BJ (cell line): ENCODE measurements at places on chromosomes 11 and 22.

GRCh38 chr22:38228326-38228872 is 26.6 kb downstream of the MAFF start:
- DNase-seq, result no peak

DNA sequence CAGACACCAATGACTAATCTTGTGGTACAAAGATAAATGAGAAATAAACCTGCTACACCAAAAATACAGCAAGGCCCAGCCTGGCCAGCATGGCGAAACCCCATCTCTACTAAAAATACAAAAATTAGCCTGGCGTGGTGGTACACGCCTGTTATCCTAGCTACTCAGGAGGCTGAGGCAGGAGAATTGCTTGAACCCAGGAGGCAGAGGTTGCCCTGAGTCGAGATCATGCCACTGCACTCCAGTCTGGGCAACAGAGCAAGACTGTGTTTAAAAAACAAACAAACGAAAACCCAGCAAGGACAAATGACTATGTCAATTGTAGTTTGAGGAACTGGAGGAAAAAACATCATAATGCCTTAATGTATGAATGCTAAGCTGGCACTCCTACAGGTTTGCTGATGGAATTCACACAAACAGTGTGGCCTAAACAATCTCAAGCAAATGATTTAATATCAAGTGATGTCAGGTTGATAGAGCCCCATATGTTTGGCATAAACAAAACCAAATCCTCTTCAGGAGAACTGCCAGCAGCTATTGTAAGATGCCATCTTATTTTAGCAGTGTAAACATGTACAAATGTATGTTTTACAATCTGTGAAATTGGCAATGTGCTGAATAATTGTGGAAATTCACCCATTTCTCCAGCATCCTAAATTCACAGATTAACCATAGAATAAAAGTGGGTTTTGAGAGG is 20.0 kb downstream of the MMP7 start:
- no peak for DNase-seq

DNA sequence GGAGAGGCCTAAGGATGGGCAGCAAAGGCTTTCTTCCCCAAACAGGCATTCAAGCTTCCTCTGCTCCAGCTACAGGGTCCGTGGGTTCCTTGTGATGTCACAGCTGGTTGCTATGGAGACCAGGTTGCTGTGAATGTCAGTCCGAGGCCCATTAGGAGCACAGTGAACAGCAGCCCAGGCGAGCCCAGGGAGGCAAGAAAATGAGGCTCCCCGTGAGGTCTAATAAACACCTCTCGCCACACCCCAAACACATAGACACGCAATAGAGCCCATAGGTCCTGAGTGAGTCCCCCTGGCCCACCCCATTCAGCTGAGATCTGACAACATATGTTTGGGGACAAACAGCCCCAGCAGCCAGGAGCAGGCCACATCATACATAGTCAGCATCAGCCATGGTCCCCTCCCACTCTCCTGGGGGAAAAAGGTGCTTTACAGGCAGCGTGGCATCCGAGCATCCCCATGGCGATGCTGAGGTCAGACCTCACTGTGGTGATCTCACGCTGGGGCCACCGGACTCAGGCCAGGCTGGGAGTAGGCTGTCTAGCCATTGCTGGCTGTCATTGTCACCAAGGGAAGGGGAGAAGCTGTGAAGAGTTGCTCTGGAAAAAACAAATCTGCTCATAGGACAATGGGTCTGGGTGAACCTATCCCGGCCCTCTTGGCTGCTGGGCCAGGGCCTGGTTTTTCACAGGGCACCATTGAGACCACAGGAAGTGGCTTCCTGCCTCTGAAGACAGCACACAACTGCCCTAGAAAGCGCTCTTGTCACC is 23.1 kb upstream of the TP53I11 start:
- DNase-seq, result no peak

DNA sequence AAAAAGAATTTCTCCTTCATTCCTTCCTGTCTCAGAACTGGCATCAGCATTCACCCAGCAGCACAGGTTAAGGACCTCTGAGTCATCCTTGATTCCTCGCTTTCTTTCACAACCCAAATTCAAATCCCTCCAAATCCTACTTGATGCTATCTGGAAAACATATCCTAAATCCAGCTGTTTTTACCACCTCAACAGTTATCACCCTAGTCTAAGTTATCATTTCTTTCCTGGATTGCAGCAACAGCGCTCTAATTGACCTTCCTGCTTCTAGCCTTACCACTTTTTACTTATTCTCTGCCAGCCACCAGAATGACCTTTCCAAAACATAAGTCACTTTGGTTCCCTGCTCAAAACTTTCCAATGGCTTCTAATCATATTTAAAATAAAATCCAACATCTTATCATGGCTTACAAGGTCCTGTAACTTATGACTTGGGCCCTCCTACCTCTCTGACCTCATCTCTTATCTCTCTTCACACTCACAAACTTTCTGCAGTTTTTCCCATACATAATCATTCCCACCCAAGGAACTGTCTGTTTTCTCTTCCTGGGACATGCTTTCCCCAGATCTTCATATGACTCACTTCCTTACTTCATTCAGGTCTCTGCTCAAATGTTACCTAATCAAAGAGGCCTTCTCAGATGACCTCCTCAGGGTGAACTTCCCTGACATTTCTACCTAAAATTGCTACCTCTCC is 119.4 kb downstream of the TTC28 start:
- DNase-seq, result no peak

- DNase-seq, result no peak
These were observed at the start of gene CDC42EP1 for GRCh38 chr22:37559901-37560607. CDC42EP1 (plus strand) TSS chr22:37560480; CDS start chr22:37566350, 5,870 bp downstream.

- DNase-seq, result no peak
These were observed 9.0 kb upstream of the SPINDOC start for GRCh38 chr11:63804259-63804658.

GRCh38 chr22:39898997-39899396 is 1.9 kb upstream of the GRAP2 start:
- no peak for DNase-seq

DNA sequence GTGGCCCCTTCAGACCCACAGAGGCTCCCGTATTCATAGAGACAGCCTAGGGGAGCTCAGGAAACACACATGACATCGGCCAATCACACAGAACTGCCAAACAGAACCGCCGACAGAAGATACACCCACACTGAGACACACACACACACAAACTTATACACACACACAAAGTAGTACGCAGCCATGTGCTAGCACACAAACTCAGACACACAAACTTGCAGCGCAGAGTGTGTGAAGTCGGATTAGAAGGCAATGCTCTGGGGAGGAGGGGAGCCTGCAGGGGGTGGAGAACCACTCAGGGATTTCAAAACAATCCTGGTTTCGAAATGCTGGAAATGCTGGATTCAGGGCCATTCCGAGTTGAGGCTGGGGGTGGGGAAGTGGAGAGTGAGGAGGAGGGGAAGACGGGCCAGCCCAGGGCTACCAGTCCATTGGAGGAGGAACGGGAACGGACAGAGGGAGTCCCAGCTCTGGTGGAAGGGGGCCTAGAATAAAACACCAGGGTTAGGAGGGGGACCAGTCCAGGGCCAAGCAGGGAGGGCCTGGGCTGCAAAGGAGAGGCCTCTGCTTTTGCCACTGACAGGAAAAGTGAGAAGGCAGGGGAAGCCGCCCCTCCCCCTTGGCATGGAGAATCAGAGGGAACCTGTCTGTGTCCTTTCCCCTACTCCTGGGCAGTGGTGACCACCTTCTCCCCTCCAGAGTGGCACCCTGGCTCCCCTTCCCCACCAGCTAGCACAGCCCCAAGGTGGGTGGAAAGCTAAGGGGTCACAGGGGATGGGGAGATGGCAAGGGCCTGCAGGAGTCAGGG is 4.4 kb downstream of the BCL9L start:
- DNase-seq, result no peak
